ENCODE measurements at places on chromosomes 3 and 15.
A peak's percentile ranks its signal among the peaks of the same experiment; 100 is the strongest.

GRCh38 chr15:74213858-74214284 is 11.3 kb upstream of the STRA6 start:
- DNase-seq = no peak

DNA sequence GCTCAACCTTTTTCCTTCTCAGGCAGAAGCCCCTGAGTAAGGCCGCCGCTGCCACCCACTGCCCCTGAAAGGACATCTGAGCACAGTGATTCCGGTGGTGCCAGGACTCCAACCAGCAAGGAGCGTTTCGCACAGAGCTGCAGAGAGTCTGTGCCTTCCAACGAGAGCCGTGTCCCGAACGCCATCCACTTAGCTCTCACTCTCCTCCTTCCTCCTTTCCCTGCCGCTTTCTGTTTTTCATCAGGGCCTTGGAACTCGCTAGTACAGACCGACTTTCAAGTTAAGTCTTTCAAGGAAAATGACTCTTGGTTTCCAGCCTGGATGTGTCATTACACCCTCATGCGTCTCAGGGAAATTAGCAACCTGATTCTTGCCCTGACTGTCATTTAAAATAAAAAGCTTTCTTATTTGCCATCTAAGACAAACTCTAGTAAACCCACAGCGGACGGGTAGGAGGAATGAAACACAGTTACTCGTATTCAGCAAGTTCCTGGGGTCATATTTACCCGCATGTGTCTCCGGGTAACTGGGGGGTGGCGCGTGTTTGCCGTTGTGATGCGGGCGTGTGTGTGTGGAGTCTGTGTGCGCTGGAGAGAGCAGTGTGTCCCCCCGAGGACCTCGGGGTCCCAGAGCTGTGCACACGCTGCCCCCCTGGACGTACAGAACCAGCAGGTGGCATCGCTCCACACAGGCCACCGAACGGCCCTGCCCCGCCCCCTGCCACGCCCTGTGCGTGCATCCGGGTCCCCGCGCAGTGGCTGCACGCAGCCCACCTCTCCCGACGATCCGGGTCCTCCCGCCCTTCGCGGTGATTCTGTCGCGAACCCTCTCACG is 30.4 kb upstream of the ALDH1A3 start:
- DNase-seq = no peak

- DNase-seq = peak; percentile 16
Observed at GRCh38 chr3:179929091-179929529, 107.6 kb downstream of the PEX5L start.

DNA sequence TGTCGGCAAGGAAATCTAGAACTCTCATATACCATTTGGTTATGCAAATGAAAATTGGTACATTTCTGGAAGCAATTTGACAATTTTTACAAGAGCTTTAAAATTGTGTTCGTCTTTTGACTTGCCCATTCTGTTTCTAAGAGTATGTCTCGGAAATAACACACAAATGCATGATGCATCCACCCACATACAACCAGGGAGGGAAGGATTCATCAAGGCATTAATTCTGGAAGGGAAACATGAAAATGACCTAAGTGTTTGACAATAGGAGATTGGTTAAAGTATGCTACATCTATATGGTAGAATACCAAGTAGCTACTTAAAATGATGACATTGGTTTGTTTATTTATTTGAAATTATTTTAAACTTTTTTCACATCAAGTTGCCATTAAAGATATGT is 58.6 kb downstream of the PIAS1 start:
- no peak for DNase-seq

DNA sequence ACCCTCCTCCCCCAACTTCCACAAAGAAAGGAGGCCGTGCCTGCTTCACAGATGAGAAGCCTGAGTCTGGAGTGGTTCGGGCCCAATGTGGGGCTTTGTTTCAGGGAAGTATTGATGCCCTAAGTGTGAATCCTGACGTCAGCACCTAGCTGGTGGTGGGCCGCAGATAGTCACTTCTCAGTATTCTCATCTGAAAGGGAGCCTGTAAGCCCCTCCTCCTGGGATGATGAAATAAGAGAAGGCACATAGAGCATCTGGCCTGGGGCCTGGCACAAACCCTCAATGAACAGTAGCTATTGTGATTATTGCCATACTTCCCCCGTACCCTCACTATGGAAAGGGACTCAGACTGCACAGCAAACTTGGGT is 24.8 kb downstream of the LINGO1 start:
- DNase-seq = no peak

DNA sequence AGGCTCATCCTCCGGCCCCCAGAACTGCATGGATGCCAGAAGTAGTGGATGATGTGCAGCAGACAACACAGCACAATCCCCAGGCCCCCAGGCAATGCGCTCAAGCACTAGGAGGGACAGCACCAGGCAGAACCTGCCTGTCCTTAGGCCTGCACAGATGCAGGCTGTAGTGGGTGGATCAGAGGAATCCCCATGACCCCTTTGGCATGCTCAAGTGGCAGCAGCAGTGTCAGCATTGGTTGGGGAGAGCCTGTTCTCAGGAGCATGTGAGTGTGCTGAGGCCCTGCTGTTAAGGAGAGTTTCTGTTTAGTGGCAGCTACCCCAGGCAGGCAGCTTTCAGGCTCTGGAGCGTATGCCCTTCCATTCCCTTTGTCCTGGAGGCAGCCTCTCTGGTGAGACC is 25.1 kb upstream of the CD200R1L start:
- no peak for DNase-seq

DNA sequence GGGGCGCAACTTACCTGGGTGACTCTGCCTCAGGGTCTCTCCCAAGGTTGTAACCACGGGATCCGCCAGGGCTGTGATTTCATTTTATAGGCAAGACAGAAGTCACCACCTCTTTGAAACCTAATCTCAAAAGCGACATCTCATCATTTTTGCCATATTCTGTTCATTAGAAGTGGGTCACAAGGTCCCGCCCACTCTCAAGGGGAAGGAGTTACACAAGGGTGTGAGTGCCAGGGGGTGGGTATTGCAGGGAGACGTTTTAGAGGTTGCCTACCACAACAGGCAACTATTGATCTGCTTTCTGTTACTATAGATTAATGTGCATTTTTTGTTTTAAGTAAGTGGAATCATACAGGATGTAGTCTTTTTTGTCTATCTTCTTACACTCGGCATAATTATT is 56.6 kb upstream of the ADPGK start:
- no peak for DNase-seq

DNA sequence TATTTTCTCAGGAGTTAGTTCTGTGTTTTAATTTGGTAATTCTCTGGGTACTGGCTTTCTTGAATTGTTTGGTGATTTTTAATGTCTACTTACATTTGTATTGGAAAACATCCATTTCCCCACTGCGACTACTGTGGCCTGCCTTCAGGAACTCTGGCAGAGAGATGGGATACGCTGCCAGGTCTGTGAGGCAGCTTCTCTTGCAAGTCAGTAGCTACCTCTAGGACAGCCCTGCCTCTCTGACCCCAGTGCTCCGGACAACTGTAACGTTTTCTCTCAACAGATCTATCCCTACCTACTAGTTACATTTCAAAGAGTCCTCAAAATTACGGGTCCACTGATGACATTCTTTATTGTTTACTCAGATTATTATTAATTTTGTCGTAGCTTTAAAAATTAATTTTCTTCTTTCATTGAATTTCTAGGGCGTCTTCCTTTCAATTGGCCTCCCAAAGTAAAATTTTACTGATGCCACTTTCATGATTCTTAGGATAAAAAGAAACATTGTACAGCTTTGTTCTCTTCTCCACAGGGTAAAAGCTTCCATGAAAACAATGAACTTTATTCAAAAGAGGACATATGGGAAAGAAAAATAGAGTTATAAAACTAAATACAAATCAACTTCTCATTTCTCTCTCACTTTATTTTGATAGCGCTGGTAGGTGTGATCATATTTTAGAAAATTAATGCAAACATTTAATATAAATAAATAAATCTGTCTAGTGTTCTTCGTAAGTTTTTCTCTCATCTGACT is 123.2 kb upstream of the GOLGA8J start:
- DNase-seq = no peak

DNA sequence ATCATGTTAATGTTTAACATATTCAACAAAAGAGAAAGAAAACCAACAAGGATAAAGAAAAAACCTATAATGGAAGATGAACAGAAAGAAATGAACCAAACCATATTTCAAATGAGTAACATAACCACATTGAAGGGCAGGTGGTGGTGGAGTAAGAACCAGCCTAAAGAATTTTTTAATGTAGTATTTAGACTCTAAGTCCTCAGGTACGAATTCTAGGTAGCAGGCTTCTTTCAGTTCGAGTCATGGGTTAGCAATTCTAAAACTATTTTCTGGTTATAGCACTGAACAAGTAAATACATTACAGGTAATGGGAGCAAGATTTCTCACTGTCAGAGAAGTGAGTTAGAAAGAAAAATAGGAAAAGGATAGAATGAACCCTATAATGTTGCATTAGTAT is 24.4 kb downstream of the DCBLD2 start:
- DNase-seq = no peak

DNA sequence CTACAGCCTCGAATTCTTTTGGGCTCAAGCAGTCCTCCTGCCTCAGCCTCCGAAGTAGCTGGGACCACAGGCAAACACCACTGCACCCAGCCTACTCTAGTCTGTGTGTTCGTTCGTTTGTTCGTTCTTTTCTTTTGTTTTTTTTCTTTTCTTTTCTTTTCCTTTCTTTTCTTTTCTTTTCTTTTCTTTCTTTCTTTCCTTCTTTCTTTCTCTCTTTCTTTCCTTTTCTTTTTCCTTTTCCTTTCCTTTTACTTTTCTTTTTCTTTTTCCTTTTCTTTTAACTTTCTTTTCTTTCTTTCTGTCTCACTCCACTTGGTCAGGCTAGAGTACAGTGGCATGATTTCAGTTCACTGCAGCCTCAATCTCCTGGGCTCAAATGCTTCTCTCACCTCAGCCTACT is 36.8 kb downstream of the LMLN start:
- no peak for DNase-seq

GRCh38 chr3:47961815-47962606 is 54.2 kb downstream of the MAP4 start:
- DNase-seq = no peak

DNA sequence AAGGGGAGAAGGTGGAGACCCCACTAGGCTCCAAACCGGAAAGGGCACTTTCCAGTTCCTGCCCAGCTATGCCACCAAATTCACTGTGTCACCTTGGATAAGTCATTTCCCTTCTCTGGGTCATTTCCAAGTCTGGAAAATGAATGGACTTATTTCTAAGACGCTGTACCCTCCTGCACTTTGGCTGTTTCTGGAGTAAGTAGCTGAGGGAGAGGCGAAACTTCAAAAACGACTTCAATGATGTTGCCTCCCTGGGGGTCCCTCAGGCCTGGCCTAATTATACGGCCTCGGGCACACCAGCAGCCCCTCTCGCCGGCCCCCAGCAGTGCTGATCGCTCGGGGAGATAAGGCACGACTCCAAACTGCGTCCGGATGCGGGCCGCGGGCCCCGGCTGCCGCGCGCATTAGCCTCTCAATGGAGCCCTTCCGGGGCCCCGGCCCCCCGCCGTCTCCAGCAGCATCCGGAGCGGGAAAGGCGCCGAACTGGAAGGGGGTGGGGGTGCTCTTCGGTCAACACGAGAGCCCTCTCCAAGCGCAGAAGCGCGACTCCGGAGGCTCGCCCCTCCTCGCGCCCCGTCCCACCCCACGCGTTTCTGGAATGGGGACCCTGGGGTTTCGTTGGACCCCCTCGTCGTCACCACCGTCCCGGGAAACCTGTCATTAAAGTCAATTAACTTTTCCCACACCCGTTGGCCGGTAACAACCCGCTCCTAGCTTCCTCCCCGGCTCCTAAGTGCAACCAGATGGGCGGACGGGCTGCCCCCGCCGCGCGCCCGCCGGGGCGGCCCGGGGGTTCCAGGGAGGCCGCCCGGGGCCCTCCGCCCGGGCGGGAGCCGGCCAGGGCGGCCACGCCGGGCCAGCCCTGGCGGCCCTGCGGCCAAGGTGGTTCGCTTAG is 4.8 kb downstream of the HES1 start:
- peak; percentile 29 for DNase-seq

DNA sequence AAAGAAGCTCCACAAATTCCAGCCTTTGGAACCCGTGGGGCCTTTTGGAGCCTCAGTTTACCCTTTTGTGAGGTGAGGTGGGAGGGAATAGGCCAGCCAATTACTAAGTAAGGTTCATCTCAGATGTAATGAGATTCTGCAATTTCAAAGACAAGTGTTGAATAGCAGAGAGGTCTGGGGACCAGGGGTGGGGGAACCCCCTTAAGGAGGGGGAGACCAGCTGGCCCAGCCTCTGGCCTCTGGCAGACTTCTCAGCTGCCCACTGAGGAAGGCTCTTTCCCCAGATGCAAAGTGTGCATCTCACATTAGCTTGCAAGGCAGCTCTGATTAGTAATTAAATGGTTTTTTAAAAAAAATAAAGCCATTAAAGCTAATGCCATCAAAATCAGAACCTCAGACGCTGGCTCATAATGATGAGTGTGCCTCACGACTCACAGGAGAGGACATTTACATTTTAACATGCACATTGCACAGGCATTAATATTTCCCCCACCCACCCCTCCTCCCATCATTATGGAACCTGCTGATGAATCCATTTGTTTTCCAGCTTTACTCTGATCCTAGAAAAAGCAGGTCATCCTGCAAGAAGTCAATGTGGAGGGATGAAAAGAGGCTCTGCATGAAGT is 176.7 kb upstream of the TLE3 start:
- no peak for DNase-seq

GRCh38 chr3:83842511-83842910 is 1116.3 kb upstream of the CADM2 start:
- DNase-seq = no peak

GRCh38 chr3:160649596-160649995 is 27.4 kb upstream of the ARL14 start:
- no peak for DNase-seq

- DNase-seq = no peak
Observed at GRCh38 chr3:11445883-11446282, 173.7 kb downstream of the ATG7 start.

DNA sequence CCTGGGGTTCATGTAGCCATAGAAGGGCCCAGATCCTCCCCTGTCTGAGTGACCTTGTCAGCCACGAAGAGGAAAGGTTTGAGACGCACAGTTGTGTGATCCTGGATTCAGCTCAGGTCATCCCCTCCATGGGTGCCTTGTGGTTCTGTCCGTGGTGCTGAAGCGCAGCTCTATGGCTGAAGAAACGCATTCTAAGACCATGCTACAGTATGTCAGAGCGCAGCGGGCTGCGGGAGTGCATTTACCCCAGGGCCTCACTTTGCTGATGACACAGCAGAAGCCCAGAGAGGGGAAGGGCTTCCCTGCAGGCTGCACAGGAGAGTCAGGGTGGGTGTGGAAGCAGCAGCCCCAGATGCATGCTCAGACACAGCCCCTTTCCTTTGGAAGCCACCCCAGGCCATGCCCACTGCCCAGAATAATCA is 68.8 kb upstream of the IQSEC1 start:
- no peak for DNase-seq

All from immature natural killer cell (primary cell).